ENCODE measurements at places on chromosomes 4 and X.

- DNase-seq, result no peak
These were observed 86.0 kb upstream of the TET2 start for GRCh38 chr4:105060628-105061027.

DNA sequence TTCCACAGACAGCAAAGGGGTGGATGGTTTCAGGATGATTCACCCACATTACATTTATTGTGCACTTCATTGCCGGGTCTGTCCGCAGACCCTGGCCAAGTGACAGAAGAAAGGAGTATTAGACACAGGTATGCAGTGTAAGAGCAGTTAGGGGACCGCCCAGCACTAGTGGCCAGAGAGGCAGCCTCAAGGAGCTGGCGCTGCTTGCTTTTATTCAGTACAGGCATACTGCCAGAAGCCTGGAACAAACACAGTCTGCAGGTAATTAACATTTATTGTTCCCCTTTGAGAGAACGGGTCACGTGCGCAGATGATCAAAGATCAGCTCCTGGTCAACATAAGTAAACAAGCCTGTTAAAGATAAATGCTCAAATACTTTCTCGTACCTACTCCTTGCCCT is 1639.0 kb upstream of the IGFBP7 start:
- DNase-seq, result no peak

DNA sequence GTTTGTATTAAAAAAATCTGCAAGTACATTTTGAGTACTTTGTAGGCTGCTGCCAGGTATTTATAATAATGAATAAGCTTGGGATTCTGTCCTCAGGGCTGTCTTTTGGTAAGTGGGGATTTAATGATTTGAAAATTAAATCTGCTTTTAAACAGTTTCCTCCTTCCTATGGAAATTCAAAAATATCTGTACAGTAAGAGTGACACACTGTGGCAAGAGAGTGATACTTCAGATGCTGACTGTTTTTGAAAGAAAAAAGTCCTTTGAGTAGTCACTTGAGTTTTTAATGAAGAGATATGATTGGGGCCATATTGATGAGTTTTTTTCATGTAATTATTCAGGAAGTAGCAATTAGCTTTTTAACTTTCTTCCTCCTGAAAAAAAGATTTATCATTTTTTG is 49.2 kb downstream of the SMARCAD1 start:
- no peak for DNase-seq

- DNase-seq, result no peak
These were observed 8.5 kb upstream of the NUDT6 start for GRCh38 chr4:122930862-122931261.

DNA sequence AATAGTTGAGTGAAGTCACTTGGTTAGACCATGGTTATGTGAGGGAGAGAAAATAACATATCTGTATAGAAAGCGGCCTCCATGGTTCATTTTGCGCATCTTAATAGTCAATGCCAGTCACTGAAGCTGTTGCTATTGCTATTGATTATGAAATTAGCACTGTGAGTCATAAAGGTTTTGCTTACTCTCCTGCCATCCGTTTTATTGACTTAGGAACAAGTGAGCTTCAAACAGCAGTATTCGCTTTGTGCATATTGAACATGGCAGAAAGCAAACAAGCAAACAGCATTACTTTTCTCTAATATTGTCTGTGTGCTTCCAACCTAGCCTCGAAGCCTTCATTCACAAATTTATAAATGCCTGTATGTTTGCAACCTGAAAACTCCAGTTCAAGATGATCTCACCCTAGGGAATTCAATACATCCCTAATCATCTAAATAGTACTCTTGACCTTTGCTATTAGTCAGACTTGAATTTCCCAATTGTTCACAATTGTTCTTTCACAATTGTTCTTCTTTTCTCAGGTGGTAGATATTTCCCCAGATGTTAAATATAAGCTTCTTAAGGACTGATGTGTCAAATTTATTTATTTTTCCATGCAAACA is 55.9 kb upstream of the GABRA2 start:
- no peak for DNase-seq

- no peak for DNase-seq
These were observed 797 bp downstream of the PKD2 start for GRCh38 chr4:88008122-88008742.

DNA sequence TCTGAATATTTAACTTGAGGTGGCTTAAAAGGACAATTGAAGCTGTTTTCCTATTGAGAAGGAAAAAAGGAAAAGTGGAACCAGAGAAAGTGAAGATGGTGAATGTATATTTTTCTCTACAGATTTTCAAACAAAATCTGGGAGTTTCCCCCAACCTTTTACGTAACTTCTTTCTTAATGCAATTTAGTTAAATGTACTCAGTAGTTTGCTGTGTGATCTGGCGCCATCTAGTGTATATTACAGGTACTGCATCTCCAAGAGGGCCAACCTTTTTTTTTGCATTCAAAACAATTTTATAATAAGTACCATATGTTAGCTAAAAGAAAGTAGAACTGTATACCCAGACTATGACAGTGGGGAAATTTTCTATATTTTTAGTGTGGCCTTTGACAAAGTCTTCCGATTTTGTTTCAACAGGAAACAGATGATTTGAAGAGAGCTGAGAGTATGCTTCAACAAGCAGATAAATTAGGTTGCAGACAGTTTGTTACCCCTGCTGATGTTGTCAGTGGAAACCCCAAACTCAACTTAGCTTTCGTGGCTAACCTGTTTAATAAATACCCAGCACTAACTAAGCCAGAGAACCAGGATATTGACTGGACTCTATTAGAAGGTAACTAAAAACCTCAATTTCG is 82.0 kb downstream of the PLS3 start:
- no peak for DNase-seq

DNA sequence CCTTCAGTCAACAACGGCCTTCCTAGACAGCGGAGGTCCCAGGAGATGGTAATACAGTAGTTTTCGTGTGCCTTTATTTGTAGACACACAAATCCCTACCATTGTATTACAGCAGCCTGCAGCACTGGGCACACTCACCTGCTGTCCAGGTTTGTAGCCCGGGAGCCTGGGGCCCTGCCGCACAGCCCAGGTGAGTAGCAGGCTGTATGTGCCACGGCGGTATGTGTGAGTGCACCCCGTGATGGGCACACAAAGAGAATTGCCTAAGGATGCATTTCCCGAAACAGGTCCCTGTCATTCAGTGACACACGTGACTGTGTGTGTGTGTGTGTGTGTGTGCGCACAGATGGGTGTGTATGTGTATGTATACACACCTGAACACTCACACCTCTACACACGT is 8.1 kb upstream of the SLC25A6 start:
- DNase-seq, result no peak

DNA sequence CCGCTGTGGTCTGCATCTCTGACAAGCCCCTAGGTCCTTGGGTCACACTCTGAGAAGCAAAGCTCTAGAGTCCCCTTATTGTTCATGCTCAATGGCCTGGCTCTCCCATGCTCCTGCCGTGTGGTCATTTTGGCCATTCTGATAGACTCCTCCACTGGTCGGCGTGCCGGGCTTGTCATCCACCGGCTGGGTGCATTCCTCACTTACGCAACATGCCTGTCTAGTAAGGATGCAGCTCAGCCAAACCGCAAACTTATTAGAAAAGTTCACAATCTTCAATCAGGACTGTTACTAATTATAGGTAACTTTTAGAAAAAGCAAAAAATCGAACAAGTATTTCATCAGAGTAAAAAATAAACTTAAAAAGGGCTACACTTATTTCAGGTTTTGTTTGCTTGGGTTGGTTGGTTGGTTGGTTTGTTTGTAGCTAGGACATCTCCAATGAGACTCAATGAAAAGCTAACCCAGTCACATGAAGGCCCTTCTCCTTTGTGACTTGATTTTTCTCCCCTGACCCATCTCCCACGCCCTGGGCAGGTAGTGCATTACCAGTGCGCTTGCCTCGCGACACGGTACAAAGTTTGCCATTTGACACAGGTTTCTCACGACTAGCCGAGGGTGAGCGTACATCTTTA is 41.0 kb downstream of the IRF2 start:
- no peak for DNase-seq

GRCh38 chr4:107423677-107424405 is 296.2 kb downstream of the PAPSS1 start:
- no peak for DNase-seq

GRCh38 chr4:46946919-46947536 is 38.0 kb upstream of the COX7B2 start:
- DNase-seq, result no peak

GRCh38 chr4:161525121-161525520 is 638.7 kb downstream of the FSTL5 start:
- DNase-seq, result no peak

- no peak for DNase-seq
These were observed 460.3 kb downstream of the ZIC3 start for GRCh38 chrX:138026211-138026610.

- no peak for DNase-seq
These were observed 123.7 kb downstream of the BTC start for GRCh38 chr4:74670583-74670982.

- DNase-seq, result no peak
These were observed 243.8 kb downstream of the ADAMTS3 start for GRCh38 chr4:72325215-72325614.

DNA sequence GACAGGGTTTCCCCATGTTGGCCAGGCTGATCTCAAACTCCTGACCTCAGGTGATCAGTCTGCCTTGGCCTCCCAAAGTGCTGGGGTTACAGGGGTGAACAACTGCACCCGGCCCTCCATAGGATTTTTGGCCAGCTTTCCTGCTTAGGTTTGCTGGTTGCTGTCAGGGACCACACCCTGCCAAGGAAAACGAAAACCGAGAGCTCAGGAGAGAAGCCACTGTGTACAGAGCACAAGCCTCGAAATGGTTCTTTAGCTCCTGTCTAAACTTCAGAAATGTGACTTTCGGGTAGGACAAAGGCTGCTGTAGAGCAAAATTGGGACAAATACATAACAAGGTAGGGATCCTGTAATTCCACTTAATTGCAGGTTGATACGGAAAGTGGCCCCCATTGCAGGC is 146.3 kb upstream of the ATP6AP2 start:
- no peak for DNase-seq

DNA sequence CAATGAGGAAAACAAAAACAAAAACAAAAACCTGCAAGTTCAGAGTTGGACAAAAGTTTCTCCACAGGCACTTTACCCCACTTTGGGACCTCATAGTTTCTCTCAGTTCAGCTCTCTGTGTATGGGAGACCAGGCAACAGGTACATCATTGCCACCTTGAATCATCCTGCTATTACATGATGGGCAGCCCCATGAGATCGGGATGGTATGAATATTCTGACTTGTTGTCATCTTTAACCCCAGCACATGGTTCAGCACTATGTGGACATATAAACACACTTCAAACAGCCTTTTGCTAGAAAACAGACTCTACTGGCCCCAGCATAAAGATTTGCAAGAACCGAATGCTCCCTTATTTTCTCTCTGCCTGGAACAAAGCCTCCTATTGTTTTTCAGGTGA is 176.9 kb upstream of the SCML1 start:
- no peak for DNase-seq

GRCh38 chr4:20252656-20253282 is 1.1 kb downstream of the SLIT2 start:
- DNase-seq, result no peak

DNA sequence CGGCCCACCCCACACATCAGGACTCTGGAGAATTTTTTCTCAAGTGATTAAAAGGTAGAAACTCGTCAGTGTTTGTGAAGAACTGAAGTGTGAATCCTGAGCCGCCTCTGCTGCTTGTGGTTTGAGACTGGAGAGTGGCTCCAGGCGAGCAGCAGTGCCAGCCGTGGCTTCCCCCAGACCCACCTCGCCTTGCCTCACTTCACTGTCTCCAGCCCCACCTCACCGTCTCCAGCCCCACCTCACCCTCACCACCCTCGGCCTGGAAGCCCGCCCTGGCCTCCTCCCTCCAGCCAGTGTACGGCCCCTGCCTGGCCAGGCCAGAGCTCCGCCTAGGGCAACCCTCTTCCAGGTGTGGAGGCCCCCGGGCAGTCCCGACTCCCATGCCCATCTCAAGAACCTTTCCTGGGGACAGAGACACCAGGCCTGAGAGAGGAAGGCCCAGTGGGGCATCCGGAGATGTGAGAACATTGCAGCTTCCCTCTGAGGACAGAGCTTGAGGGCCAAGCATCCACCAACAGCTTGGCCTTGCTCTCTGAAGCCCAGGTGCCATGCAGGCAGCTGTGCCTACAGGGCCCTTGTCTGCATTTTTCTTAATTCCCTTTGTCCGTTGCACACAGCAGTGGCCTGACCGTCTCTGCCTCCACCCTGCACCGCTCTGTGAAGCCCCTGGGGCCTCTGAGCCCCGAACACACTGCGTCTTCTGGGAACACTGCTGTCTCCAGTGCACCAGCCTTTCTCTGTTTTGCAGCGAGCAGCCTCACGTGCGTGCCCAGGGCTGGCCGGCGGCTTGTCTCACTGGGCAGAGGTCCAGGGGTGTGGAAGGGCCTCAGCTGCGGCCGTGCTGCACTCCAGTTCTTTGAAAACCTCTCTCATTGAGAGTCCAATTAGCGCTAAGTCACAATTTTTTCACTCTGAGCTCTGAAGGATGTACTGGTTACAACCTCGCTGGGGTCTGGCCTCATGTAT is 13.8 kb downstream of the SH3BP2 start:
- no peak for DNase-seq

- DNase-seq, result no peak
These were observed 312.5 kb upstream of the HS3ST1 start for GRCh38 chr4:11741190-11741652.

- no peak for DNase-seq
These were observed 175.9 kb downstream of the DCLK2 start for GRCh38 chr4:150253965-150254630.

DNA sequence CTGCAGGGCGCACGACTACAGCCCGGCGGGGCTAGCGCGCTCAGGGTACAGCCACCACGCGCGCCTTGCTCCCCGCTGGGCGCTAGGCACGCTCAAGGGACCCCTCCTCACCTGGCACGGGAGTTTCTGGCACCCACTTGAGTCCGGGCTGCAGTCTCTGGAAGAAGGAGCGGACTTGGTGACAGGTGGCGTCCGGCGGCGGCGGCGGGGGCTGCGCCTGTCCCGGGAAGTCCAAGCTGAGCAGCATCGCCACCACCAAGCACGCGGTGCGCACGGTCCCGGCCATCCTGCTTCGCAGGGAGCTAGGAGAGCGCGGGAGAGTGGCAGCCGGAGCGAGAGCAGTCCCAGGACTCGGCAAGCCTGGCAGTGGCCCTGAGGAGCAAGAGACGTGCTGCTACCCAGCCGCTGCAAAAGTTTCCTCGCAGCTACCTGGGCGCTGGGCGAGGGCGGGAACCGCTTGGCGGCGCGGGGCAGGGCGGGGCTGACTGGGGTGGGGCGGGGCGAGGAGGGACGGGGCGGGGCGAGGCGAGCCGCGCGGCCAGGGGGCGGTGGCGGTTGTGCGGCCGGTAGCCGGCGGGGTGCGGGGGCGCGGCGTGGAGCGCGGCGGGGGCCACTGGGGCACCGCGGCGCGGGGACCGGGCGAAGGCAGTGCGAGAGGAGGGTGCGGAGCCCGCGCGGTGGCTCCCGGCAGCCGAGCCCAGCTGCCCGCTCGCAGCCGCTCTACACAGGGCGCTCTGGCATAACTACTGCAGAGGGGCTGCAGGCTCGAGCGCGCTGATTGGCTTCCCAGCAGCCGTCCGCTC is at the start of gene GPC3:
TSS of gene GPC3 (minus strand) at position 431 of the 803 bp plus-strand sequence.
- DNase-seq, result no peak

DNA sequence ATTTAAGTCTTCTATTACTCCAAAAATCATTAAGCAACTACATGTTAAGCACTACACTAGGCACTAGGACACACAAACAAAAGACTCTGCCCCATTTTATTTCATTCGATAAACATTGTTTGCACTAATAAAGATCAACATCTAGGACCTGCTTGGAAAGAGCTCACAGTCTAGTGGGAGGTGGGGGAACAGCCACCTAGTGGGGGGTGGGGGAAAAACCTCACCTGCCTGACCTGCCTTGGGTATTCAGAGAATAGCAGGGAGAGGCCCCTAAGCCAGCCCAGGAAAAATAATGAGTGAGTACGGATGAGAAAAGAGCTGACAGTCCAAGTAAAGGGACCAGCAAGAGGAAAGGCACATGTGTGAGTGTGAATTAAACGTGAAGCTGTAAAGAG is 52.2 kb downstream of the PRDM5 start:
- DNase-seq, result no peak
